Activated CD8-positive, alpha-beta T cell treated with anti-CD3 and anti-CD28 coated beads for 36 hours (primary cell): ENCODE measurements at places on chromosomes 4 and X.

- DNase-seq = no peak
Observed at GRCh38 chrX:136906921-136907510, 26.5 kb upstream of the RBMX start.

- DNase-seq = no peak
Observed at GRCh38 chrX:154598656-154599055, 13.7 kb downstream of the CTAG1A start.

DNA sequence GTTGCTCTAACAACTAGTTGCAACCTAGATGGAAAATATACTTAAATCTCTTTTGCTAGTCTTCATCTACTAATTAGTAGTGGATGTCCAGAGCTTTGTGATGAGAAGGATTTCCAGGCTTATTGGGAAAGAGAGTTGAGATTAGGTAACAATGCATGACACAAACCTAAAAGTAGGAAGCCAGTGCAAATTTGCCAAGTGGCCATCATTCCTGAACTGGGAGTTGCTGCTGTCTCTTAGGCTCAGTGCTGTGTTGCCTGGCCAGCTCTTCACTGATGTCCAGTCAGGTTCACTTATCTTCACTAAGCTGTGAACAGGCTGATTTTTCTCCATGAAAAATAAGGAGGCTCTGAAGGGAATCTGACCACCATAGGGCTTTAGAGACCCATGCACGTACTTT lies 105.6 kb upstream of the AMOT start:
- DNase-seq = no peak

GRCh38 chrX:72159769-72160168 lies 21.8 kb upstream of the PIN4 start:
- no peak for DNase-seq

DNA sequence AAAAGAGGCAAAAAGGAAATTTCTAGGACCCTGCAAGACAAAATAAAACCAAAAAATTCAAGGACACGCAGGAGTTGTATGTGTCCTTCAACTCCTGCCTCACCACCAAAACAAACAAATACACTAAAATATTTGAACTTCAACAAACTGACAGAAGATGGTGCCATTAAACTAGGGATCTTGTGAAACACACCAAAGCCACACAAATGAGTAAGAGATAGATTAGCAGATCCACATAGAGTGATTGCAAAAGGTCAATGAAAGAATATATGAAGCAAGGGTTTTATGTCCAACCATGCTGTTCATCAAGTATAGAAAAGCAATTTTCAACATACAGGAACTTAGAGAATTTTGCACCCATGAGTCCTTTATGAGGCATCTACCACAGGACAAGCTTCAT lies 40.1 kb upstream of the SCML1 start:
- DNase-seq = no peak

GRCh38 chr4:41319553-41319952 lies 62.8 kb downstream of the UCHL1 start:
- no peak for DNase-seq

DNA sequence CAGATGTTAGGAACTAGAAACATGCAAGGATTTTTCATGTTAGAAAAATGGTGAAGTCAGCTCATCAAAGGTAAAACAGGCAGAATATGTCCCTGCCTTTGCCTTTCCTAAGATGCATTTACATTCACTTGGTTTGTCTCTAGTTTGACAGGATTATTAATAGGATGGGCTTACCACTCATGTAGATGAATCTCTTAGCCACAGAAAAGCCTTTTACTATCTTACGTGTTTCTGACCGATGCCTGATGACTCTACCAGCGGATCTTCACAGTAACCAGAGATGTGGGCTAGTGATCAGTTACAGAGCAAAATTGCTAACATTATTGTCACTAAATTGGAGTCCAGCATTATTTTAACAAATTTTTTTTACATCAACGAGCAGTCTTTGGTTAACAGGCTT lies 187.6 kb downstream of the MAML3 start:
- no peak for DNase-seq

GRCh38 chr4:128291096-128291495 lies 3.5 kb upstream of the PGRMC2 start:
- no peak for DNase-seq

DNA sequence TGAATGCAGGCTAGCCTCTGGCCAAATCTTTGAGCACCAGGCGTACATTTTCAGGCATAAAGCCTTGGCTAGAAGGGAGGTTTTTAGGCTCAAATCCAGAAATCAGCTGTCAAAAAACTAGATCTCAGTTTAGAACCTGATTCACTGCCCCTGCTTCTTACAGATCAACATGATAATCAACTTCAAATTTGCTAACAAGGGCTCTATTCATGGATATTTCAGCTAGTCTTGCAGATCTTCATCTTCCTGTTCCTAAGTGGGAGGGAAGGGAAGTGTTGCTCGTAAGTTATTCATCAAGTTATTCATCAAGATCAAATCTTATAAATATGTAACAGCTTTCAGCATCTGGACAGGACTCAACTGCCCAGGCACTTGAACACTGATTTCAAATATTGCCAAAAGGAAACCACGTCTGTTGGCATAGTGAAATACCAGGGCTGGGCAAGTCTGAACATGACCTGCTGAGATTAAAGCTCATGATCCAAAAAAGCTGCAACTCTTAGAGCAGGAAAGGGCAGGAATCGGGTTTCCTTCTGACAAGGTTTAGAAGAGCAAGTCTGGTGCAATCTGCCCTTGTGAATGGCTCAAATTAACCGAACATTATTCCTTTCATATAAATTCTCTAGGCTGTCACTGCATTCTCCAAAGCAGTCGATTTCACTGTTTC lies 200.3 kb downstream of the PDGFC start:
- DNase-seq = no peak

- DNase-seq = no peak
Observed at GRCh38 chr4:67933755-67934154, 29.5 kb downstream of the TMPRSS11A start.

DNA sequence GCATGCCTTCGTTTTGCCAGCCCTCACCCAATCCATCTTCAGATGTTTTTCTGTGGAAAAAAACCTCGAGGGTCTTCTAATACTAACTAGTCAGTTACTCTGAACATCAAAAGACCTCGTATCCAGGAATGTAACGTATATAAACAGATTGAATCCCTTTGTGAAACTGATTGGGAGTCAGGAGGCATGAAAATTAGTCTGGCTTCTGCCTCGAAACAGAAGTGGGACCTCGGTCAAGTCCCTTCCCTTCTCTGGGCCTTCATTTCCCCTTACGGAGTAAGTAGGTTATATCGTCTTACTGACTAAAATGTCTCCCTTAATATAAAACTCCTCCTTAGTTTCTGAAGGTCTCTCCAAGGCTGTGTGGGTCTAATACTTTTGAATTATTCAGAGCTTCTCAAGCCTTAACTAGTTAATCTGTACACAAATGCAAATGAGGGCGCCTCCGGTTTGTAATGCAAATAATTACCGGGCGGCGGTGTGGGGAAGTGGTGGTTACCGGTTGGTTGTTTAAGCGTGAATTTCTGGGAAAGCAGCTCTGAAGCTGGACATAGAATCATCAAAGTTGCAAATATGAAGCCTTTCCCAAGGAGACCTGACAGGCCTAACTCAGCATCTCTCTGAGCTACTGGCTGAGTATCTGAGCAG lies 11.4 kb upstream of the NKRF start:
- no peak for DNase-seq

DNA sequence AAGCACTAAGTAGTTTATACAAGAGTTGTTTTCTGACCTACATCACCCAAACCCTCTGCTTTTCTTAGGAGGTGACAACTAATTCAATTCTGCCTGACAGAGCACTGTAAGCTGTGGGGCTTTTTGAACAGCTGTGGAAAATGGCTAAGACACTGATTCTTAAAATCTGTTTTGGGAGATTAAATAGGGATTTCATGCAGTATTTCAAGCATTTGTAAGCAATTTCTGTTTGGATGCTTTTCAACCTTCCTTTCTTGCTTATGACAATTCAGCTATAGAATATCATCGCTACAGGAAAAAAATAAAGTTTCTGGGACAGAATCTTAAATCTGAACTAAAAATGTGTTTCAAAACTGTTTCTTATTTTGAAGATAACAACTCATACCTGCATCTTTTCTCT lies 459.5 kb downstream of the RAPGEF2 start:
- DNase-seq = no peak

DNA sequence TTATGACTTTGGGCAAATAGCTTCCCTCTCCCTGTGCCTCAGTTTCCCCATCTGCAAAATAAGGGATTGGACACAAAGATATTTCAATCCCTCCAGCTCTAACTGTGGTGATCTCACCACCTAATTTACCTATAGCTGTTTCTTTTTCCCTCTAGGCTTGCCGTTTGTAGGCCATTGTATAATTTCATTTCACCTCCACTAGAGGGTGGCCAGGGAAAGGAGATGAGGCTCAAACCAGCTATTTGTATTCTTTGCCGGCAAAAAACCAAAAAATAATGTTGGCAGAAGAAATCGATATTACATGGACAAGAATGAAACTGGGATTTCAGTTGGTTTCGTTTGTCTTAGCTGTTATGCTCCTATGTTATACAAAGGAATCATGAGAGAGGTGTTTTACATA lies 36.1 kb upstream of the DOCK11 start:
- peak; percentile 9 for DNase-seq
